ENCODE measurements at places on chromosomes 5 and 9. TPM values are rescaled to one million over a fixed set of nuclear protein-coding genes. Genes with fewer than 3 reads are reported as not detected.

DNA sequence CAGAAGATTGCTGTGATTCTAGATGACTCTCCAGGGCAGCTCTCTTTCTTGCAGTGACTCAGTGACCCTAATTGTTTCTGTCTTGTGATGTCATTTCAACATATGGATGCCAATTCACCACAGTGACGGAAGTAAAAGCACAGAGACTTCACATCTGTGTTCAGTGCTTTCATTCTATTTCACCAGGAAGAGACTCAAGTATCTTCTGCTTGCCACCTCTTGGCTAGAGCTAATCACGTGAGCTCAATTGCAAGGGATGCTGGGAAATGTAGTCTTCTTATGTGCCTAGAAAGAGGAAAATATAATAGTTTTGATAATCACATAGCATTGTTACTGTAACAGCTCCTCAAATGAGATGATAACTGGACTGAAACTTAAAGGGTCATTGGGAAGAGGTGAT is 453.3 kb upstream of the KLF4 start:
- DNase-seq = peak; percentile 10

- no peak for DNase-seq
Observed at GRCh38 chr9:107020040-107020530, 157.1 kb downstream of the ZNF462 start.

DNA sequence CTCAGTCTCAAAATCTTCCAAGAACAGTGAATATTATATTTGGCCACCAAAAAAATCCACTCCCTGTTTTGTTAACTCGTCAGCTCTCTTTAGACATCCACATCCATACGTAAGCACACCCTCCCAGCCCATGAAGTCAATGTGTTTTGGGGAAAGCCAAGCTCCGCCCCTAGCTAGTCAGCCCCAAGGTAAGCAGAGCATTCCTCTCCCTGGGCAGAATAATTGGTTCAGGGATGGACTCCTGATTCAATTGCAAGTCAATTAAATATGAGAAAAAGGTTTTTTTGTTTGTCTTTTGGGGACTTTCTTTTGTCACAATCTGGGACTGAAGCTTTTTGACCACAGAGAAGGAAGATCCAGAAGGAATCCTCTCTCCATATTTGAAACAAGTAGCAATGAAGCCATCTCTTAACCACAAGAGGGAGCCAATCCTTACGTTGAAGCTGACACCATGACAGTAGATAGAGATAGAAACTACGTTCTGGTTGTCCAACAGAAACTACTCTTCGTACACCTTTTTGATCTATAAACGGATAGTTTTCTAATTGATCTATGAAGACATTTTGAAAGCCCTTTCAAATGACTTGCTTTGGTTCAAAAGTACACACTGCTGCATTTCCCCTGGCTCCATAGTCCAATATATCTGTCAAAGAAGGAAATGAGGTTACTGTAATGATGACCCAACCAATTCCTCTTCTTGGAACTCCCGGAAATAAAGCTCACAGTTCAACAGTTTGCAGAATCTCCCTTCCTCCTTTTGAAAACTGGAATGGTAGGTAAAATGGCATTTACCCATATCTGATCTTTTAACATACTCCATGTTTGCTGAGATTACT is 166.4 kb downstream of the TLE1 start:
- peak; percentile 48 for DNase-seq

DNA sequence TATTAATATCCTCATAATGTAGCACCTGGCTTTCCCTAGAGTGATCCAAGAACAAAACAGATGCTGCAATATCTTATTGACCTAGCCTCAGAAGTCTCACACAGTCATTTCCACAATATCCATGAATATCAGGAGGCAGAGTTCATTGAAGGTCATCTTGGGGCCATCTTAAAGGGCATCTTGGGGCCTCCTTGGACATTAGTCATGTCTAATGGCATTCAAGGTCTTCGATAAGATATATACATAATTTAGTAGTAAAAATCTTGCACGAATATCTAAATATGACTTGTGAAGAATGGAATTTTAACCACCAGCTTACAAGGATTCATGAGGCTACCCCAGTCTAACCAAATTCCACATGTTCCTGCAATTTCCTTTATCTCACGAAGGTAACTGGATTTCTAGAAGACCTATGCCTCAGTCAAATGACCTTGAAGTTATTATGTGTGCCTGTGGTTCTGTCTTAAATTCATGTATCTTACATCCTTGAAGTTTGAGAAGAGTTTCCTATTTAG is 163.6 kb upstream of the SPEF2 start:
- DNase-seq = no peak

- DNase-seq = no peak
Observed at GRCh38 chr9:83920469-83920926, 734 bp downstream of the KIF27 start.

DNA sequence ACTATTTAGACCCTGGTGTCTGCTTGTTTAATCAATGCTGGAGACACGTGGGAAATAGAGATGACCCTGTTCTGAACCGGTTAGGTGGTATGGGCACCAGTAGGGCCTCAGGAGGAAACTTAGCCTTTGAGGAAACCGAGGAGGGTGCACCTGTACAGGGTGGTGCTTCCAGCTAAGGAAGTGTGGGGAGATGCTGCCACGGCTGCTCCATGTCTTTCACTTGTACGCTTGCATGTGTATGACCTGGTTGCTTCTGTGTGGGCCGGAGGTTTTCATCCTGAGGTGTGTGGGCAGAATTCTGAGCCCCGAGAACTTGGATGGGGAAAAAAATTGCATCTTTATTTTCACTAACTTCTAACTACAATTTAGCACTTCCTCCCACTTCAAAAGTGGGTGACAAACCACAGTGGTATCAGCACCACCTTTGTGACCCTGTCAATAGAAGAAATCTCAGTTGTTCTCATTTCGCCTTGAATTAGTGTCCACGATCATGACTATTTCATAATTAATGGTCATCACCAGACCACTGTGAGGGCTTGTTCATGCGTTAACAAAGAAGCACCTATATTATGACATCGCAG is 99.8 kb upstream of the SPATA31C2 start:
- no peak for DNase-seq

DNA sequence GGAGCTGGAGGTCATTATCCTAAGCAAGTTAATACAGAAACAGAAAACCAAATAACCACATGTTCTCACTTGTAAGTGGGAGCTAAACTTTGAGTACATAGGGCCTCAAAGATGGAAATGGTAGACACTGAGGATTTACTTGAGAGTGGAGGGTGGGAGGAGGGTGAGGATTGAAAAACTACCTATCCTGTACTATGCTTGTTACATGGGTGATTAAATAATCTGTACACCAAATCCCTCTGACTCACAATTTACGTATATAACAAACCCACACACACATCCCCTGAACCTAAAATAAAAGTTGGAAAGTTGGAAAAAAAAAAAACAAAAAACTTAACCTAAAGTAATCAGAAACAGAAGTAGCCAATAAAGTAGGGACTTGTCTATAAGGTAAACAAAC is 48.8 kb upstream of the LARP1 start:
- DNase-seq = no peak

DNA sequence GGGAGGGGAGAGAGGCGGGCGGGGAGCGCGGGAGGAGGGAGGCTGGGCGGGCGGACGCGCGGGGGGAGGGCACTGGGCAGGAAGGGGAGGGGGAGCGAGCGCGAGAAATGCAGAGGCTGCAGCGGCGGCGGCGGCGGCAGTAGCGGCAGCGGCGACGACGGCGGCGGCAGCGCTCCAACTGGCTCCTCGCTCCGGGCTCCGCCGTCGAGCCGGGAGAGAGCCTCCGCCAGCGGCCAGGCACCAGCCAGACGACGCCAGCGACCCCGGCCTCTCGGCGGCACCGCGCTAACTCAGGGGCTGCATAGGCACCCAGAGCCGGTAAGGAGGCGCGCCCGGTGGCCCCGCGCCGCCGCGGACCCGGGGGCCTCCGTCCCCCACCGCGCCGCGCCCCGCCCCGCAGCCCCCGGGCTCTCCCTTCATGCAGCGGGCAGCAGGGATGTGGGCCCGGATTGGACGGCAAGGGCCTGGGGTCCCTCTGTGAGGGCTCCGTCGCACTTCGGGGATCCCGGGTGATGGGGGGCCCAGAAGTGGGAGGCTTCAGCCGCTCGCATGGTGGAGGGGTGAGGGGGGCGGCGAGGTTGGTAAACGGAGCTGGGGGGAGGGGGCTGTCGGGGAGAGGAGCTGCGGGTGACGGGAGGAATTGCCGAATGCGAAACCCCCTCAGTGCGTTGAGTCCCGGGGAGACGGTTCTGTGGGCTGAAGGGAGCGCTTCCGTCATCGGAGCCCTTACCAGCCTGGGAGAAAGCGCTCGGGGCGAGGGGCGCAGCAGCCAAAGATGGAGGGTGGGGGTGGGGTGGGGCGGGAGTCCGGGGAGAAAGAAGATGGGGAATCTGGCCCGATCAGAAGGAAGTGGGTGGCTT is at the start of gene BASP1:
Gene BASP1 (plus strand): TSS at position 139 of the 860 bp plus-strand sequence. CDS start 57,586 bp downstream, outside the sequence.
- DNase-seq = no peak

The GABRA1 gene
- not detected for total RNA-seq

The HRH2 gene
- 0.12 TPM for total RNA-seq

The ZNF366 gene
- not detected for total RNA-seq

The ERCC8 gene
- 15.1 TPM for total RNA-seq

Measured in HCT116 (cell line).